ENCODE measurements at places on chromosomes 12 and 14.

DNA sequence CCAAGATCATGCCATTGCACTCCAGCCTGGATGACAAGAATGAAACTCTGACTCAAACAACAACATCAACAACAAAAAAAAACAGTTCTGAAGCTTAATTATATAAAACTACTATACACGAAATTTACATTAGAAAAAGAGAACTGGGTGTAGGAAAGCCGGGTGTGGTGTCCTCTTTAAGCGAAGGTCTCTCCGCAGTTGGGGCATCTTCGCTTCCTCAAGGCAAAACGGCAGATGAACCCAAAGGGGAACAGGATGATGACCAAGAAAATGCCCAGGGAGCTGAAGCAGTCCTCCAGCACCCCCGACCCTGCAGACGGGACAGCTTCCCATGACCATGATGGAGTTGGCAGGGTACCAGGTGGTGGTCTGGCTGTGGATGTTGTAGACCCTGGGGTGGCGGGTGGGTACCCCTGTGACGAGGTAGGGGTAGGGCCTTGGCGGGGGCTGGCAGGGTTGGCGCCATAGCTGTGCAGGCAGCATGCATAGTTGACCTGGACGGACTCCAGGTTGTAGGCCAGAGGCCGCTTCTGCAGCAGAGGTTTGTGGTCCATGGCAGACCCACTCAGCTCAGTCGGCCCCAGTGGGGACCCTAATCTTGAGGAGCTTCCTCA lies 18.2 kb upstream of the BCAT1 start:
- DNase-seq, result no peak

DNA sequence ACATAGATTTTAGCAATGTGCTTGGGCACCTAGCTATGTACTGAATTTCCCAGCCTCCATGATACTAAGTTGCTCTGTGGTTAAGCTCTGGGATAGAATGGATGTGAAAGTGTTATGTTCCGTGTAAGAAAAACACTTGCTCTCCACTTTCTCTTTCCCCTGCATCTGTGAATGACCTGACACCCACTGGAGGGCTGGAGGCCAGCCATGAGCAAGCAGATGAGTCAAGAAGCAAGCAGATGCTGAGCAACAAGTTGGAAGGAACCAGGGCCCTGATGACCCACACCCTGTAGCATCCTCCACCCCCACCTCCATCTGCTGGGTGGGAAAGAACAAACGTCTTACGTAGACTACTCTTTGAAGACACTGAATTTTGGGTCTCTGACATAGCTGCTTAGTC lies 56.6 kb downstream of the EID3 start:
- DNase-seq, result no peak

GRCh38 chr14:29390081-29390832 lies 537.4 kb downstream of the PRKD1 start:
- DNase-seq, result no peak

DNA sequence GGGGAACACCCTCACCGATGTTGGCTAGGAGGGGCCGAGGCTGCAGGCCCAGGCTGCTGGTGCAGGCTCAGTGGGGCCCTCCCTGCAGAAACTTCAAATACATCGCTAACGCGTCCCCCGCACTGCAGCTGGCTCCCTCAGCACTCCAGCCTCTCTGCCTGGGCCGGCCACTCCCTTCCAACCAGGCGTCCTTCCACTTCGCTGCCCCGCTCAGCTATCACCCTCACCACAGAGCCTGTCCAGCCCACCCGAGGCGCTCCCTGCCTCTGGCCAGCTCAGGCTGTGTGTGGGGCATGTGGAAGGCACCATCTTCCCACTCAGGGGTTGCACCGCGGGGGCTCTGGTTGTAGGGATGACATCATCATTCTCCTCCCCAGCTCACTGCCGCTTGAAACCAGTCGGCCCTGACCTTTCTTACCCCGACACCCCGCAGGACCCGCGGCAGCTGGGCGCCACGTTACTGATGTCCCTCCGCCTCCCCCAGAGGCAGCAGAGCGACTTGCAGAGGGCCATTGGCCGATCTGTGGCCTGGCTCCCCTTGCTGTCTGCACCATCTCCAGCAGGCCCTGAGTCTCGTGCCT lies 199.9 kb upstream of the RTL1 start:
- DNase-seq, result no peak

DNA sequence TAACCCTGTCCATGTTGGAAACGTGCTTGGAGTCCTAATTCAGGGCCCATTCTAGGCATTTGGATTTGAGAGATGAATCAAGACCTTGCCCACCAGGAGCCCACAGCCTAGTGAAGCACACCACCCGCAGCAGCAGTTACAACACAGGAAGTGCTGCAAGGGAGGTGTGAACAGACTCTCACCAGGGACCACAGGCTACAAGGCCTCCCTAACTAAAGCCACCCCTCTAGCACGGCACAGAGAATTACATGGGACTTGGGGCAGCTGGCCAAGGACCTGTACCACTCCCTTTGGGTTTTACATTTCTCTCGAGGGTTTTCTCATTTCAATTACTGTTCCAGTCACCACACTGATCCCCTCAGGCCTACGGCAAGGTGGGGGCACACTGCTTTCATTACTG lies 49.5 kb upstream of the FOXN3 start:
- DNase-seq, result no peak
